ENCODE measurements at places on chromosomes 4 and X.

DNA sequence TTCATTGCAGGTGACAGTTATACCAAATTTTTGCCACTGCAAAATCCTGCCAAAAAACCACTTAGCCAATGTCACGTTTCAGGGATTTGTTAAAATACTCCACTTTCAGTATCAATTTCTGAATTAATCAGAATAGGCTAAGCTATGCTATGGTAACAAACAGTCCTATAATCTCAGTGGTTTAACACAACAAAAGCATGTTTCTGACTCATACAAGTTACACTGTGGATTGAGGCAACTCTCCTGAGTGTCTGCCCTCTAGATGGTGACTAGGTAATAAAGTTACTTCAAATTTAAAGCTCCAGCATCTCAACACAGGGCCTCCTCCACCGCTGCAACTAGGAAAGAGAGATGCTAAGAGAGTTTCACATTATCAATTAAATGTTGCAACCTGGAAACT lies 23.0 kb upstream of the RADX start:
- DNase-seq, result no peak

DNA sequence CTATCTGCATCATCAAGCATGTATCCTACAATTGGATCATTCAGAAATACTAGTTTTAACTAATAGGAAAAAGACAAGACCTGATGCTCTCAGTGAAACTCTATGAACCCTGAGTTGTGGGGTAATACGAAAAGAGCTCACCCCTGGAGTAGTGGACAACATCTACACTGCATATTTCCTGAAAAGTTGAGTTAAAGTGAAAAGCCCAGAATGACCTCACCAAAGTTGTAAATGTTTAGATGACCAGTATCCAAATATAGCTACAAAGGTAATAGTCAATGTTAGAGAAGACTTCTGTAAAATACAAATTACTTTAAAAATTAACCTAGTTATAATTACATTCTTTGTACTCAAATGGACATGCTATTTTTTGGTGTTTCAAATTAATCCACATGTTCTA lies 52.8 kb upstream of the SRPX start:
- no peak for DNase-seq

DNA sequence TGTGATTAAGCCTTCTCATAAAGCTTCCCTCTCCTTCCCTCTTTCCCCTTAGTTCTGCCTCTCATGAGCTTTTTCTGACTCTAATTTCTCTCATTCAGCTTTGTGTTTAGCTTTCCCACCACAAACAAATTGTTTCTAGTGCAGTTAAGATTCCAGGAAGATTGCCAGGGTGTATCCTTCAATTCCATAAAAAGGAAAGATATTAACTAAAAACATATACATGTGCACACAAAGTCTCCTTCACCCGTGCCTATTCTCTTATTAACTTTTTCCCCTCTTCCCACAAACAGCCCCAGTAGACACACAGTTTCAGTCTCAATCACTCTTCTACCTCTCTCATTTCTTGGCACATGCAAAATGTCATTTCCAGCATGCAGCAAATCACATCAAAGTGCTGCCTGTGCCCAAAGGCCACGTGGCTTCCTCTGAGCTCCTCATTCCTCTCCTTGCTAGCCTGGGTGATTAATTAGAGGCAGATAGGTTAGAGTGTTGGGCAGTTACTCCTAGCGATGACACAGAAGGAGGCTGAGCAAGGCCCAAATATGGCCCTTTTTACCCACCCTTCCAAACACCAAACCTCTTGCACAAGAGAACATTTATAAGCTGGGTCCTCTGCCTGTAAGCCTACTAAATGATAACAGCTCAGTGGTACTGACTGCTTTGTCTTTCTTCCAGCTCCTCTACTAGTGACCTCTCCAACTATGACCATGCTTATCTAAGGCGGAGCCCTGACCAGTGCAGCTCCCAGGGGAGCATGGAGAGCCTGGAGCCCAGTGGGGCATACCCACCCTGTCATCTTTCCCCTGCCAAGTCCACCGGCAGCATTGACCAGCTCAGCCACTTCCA lies 159.6 kb downstream of the SOWAHB start:
- no peak for DNase-seq

DNA sequence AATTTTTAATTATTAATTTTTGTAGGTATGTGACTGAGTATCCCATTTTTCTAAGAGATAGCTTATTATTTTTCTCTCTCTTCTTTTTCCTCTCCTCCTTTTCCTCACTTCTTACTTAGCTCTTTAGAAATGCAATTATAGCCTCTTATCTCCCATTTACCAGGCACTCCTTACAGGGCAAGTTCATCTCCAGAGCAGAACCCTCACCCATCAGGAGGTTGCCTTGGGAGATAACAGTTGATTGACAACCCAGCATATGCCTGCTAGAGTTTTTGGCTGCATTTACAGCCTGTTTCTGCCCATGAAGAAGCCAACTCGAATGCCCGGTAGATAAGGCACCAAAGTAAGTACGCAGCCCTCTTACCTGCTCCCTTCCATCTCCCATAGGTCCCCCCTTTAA lies 572.9 kb upstream of the ZFP42 start:
- DNase-seq, result no peak

- DNase-seq, result no peak
Observed at GRCh38 chr4:18803781-18804180, 782.2 kb upstream of the LCORL start.

DNA sequence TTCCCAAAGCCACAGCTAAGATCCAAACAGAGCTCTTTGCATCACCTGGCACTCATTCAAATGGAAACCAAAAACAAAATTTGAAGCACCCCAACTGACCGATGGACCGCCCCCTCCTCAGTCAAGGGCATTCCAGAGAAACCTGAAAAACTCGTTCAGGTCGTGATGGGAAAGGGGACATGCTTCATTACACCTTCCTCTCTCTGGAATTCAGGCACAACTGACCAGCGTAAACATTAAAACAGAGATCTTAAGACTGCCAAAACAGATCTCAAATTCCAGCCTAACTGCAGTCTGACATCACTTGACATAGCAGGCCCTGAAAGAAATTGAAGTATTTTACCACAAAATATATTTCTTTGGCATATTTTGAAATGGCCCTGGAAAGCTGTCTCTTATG lies 28.5 kb downstream of the PTTG2 start:
- no peak for DNase-seq

DNA sequence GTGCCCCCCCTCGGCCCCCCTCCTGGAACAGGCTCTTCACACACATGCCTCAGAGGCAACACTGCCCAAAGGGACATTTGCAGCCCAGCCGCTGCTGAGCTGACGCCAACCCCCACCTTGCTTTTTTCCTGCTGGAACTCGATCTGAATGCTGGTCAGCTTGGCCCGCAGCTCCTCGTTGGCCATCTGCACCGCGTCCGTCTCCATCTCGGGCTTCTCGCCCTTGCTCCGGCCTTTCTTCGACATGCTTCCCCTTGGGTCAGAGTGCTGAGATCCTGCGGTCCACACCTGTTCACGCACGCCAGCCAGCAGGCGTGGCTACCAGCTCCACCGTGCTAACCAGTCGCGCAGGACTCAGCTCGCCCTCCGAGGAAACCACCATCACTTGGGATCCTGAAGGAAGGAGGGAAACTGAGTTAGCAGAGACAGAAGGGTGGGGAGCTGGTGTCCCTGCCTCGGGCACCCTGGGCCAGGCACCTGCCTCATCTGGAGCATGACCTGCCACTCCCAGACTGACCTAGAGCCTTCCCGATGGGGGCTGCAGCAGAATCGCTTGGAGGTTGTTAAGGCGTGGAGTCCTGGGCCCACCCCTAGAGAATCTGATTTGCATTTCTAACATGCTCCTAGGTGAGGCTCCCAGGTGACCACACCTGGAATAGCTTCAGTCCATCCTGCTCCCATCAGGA lies 87.6 kb downstream of the JAKMIP1 start:
- no peak for DNase-seq

DNA sequence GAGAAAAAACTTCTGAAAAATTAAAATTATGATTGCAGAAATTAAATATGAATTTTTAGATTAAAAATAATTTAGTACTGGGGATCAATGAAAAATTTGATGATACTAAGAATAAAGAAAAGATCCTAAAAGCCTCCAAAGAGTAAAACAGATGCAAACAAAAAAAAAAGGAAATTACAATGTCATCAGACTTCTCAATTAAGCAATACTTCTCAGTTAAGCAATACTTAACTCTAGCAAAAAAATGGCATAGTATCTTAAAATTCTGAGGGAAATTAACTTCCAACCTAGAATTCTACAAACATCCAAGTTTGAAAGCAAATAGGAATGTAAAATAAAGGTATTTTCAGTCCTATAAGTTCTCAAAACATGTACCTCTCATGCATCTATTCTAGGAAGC lies 141.2 kb upstream of the INTU start:
- no peak for DNase-seq

GRCh38 chr4:687048-687970 lies 1.6 kb downstream of the SLC49A3 start:
- DNase-seq, result peak; percentile 81

- DNase-seq, result no peak
Observed at GRCh38 chr4:39908284-39908683, 69.4 kb downstream of the PDS5A start.

- DNase-seq, result no peak
Observed at GRCh38 chr4:138078253-138078652, 163.9 kb downstream of the SLC7A11 start.

DNA sequence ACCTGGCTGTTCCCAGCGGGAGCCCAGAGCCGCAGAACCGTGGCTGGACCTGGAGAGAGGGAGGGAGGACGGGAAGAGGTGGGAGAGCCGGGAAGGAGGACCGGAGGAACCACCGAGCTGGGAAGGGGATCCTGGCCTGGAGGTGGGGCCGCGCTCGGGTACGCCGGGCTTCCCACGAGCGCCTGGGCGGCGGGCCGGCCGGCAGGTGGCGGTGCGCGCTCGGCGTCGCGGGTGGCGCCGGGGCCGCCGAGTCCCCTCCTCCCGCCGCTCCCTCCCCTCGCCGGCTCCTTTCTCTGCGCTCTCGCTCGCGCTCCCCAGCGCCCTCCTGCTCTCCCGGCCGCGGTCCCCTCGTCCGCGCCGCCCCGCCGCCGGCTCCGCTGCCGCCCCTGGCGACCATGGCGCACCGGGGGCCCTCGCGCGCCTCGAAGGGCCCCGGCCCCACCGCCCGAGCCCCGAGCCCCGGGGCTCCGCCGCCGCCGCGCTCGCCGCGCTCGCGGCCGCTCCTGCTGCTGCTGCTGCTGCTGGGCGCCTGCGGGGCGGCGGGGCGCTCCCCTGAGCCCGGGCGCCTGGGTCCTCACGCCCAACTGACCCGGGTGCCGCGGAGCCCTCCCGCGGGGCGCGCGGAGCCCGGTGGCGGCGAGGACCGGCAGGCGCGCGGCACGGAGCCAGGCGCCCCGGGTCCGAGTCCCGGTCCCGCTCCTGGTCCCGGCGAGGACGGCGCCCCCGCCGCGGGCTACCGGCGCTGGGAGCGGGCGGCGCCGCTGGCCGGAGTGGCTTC lies at the start of gene SORCS2:
Gene SORCS2 (plus strand): TSS at position 287 of the 778 bp plus-strand sequence.
- peak; percentile 44 for DNase-seq

- DNase-seq, result peak; percentile 53
Observed at GRCh38 chrX:55057675-55058249, 17.1 kb upstream of the PAGE2B start.

DNA sequence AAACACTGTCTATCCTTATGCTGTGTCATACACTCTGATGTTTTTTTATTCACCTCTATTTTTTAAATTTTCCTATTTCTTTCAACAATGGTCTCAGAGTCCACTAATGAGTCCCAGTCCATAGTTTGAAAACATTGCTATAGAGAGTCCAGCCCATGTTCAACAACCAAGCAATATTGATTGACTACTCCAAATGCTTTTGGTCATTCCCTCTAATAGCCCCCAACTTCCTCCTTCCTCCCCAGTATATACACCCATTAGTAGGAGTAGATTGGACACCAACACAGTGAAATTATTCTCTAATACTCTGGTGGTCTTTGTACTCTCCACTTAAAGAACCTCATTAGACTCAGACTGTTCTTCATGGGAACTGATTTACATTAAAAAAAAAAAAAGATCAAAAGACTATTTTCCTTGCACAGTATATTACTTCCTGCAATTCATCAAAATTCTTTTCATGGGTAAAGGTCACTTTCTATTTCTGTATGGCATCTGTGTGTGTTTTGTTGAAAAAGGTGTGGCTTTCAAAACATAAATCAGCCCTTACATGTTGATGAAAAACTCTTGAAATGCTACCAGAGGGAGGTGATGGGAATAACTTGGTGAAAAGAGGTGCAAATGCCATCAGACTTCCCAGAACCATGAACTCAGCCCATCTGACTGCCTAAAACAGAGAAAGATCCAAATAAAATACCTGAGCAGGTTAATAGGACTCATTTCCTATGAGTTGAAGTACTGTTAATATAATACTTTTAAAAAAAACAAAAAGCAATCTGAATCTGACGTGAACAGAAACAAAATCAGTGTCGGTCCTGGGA lies 250.3 kb upstream of the KLF3 start:
- no peak for DNase-seq

DNA sequence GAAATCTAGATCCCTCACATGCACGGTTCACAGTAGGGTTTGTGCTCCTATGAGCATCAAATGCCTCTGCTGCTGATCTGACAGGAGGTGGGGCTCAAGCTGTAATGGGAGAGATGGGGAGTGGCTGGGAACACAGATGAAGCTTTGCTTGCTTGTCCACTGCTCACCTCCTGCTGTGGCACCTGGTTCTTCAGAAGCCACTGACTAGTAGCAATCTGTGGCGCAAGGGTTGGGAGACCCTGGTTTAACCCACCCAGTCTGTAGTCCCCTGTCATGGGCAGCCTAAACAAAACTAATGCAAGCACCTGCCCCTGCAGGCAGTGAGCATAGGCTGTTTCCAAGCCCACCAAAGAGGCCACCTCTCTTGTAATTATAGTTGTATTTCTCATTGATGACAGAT lies 116.6 kb downstream of the SHOX start:
- DNase-seq, result no peak

DNA sequence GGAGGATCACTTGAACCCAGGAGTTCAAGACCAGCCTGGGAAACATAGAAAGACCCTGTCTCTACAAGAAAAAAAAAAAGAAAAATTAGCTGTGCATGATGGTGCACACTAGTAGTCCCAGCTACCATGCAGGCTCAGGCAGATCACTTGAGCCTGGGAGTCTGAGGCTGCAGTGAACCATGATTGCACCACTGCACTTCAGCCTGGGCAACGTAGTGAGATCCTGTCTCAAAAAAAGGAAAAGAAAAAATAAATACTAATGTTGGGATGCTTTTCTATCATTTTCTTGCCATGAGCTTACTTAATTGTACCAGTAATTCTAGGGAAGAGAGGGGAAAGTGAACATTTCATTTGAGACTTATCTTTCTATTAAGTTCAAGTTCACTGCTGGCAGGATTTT lies 19.8 kb downstream of the DCUN1D4 start:
- DNase-seq, result no peak

DNA sequence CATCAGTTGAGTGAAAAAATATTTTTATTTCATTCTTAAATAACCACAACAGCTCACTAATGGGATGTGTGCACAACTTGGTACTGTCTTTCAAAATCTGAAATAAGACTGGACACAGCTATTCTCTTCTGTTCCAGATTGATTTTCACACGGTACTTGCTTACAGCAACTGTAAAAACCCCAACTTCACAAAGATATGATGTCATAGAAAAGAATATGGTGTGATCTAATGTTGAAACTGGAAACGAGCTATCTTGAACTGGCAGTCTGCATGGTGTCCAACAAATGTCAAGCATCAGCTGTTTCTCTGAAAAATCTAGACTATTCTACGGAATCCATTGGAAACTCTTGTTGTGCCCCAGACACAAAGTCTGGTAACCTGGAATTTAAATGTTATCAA lies 14.7 kb downstream of the HELQ start:
- DNase-seq, result no peak

GRCh38 chr4:118587116-118587831 lies 97.9 kb upstream of the METTL14 start:
- no peak for DNase-seq

All from CD4-positive, alpha-beta T cell treated with Interleukin-1 beta for 1 hour (primary cell).